Activated B cell treated with CpG ODN at 0.5 μM for 24 hours (primary cell): ENCODE measurements at places on chromosomes 1 and 21. TPM values are rescaled to one million over a fixed set of nuclear protein-coding genes. Genes with fewer than 3 reads are reported as not detected.

- H3K27ac ChIP-seq, result no peak overlapping the region
- no peaks in the 10 kb centered on the region for H3K36me3 ChIP-seq
- H3K4me3 ChIP-seq, result no peak overlapping the region
- no peaks in the 10 kb centered on the region for H3K4me1 ChIP-seq
- peaks cover 9% of the 10 kb centered on the region for H3K27me3 ChIP-seq
- no peak for DNase-seq
These were observed 21.0 kb upstream of the CXADR start for GRCh38 chr21:17491716-17492414.

The ITGB2 gene
- total RNA-seq, result 124 and 131 TPM in 2 replicates

DNA sequence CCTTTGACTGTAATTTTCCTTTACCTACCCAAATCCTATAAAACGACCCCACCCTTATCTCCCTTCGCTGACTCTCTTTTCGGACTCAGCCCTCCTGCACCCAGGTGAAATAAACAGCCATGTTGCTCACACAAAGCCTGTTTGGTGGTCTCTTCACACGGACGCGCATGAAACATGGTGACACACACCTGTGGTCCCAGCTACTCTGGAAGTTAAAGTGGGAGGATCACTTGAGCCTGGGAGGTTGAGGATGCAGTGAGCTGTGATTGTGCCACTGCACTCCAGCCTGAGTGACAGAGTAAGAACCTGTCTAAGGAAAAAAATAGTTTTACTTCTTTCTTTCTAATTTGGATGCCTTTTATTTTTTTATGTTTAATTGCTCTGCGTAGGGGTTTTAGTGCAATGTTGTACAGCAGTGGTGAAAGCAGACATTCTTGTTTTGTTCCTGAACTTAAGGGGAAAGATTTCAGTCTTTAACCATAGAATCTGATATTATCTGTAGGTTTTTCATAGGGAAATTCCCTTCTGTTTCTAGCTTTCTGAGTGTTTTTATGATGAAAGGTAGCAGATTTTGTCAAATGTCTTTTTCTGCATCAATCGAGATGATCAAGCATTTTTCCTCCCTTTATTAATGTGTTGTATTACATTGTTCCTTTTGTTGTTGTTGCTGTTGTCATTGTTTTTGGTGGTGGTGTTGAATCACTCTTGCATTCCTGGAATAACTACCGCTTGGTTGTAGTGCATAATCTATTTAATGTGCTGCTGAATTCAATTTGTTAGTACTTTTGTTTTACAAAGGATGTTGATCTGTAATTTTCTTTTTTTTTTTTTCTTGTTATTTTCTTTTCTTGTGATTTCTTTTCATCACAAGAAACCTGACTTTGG lies 497.4 kb downstream of the DISC1 start:
- H3K36me3 ChIP-seq, result no peaks in the 10 kb centered on the region
- H3K4me3 ChIP-seq, result no peak overlapping the region
- no peak overlapping the region for H3K27ac ChIP-seq
- H3K4me1 ChIP-seq, result no peaks in the 10 kb centered on the region
- peaks cover 14% of the 10 kb centered on the region for H3K27me3 ChIP-seq

DNA sequence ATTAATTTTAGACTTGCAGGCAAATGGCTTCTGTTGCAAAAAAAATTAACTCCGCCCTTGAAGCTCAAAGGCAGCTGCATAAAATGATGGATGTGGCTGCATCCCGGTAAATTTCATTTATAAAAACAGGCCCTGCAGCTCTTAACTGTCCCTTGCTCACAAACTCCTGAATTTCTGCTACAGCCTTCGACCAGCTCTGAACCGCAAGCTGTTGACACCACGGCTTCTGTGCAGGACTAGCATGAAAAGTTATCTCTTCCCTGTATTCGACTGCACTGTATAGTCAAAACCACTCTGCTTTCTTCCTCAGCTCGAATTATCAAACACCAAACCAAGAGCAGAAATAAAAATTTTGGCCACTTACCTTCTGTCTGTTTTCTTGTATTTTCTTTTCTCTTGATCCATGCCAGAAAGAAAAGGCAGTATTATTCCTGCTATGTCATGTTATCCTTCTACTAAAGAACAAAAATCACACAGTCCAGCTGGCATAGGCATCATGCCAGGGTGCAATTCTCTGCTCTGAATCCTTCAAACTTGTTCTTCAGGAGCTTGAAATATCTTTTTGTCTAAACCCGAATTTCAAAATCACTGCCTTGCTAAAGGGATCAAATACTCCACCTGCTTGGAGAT lies 195.5 kb upstream of the NCAM2 start:
- no peak for DNase-seq
- no peak overlapping the region for H3K4me3 ChIP-seq
- H3K4me1 ChIP-seq, result no peaks in the 10 kb centered on the region
- no peaks in the 10 kb centered on the region for H3K27me3 ChIP-seq

GRCh38 chr1:58223522-58223921 lies 323.0 kb downstream of the OMA1 start:
- H3K4me3 ChIP-seq, result no peak overlapping the region
- no peak overlapping the region for H3K27ac ChIP-seq
- DNase-seq, result no peak
- H3K27me3 ChIP-seq, result peaks cover 7% of the 10 kb centered on the region

- H3K36me3 ChIP-seq, result no peaks in the 10 kb centered on the region
- DNase-seq, result no peak
- no peak overlapping the region for H3K27ac ChIP-seq
- H3K4me1 ChIP-seq, result no peaks in the 10 kb centered on the region
- H3K27me3 ChIP-seq, result peaks cover 4% of the 10 kb centered on the region
These were observed 18.5 kb downstream of the HFM1 start for GRCh38 chr1:91386109-91386508.

DNA sequence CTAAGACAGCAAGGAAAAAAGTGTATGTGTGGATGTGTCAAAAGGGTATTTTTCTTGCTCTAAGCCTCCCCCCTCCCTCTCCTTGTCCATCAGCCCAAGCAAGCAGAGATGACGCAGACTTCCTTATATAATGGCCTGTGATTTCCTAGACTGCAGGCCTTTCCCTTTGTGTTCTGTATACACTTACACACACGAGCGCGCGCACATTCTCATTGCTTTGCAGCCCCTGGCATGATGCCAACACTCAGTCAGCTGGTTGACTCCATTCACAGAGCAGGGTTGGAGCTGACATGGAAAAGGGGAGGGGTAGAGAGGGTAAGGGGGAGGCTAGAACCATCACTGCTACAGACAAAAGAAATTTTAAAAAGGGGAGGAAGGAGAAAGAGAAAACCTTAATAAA lies 41.8 kb downstream of the GATAD2B start:
- no peak for DNase-seq
- H3K4me1 ChIP-seq, result peaks cover 27% of the 10 kb centered on the region
- H3K4me3 ChIP-seq, result no peak overlapping the region
- H3K27ac ChIP-seq, result no peak overlapping the region
- peaks cover 15% of the 10 kb centered on the region for H3K36me3 ChIP-seq

GRCh38 chr1:230812568-230812967 lies 55.8 kb downstream of the C1orf198 start:
- no peak overlapping the region for H3K4me3 ChIP-seq
- peaks cover 12% of the 10 kb centered on the region for H3K27me3 ChIP-seq
- no peak overlapping the region for H3K27ac ChIP-seq

The PRELP gene
- not detected in 2 replicates for total RNA-seq

The IPP gene
- 10.2 and 11.4 TPM in 2 replicates for total RNA-seq

The INSRR gene
- not detected in 2 replicates for total RNA-seq

The LAPTM5 gene
- 726 and 766 TPM in 2 replicates for total RNA-seq

- H3K36me3 ChIP-seq, result no peaks in the 10 kb centered on the region
- no peak for DNase-seq
- H3K4me1 ChIP-seq, result peaks cover 12% of the 10 kb centered on the region
- peak overlapping the region; percentile 41 for H3K27ac ChIP-seq
These were observed 13.2 kb downstream of the SEMA6C start for GRCh38 chr1:151133018-151133806.

- no peak for DNase-seq
- H3K36me3 ChIP-seq, result peaks cover 3% of the 10 kb centered on the region
- H3K4me1 ChIP-seq, result no peaks in the 10 kb centered on the region
- H3K27me3 ChIP-seq, result no peaks in the 10 kb centered on the region
- no peak overlapping the region for H3K4me3 ChIP-seq
These were observed 55.2 kb downstream of the MRPL37 start for GRCh38 chr1:54255026-54255702.

GRCh38 chr1:200669314-200670241 lies at the start of gene DDX59:
DDX59 (minus strand) TSS chr1:200669907; CDS start chr1:200666740, 3,167 bp downstream.
- peak within 1 kb of the TSS; percentile 97 for H3K4me3 ChIP-seq
- H3K27ac ChIP-seq, result peak within 1 kb of the TSS; percentile 96
- peaks cover 30% of the 10 kb centered on the region for H3K4me1 ChIP-seq
- peak; percentile 87 for DNase-seq
- peaks cover 28% of the 10 kb centered on the region for H3K36me3 ChIP-seq

DNA sequence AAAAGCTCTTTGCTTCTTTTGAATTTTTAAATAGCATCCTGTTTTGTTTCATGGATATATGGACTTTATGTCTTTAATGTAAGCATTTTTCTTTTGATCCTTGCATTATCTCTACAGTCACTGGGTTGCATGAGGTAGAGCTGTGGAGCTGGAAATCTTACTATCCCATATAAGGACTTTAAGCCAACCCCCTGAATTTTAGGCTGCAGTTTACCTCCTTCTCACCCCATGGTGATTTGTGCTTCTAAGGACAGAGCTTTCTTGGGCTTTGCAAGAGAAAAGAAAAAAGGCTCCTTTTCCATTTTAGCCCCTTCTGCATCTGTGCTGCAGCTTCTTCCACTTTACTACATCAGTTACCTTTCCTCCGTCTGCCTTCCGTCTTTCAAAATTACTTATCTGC lies 373.8 kb downstream of the HHAT start:
- no peaks in the 10 kb centered on the region for H3K4me1 ChIP-seq
- DNase-seq, result no peak
- H3K27me3 ChIP-seq, result no peaks in the 10 kb centered on the region
- H3K27ac ChIP-seq, result no peak overlapping the region
- H3K4me3 ChIP-seq, result no peak overlapping the region

GRCh38 chr1:180232521-180233043 lies 2.5 kb downstream of the LHX4 start:
- H3K27ac ChIP-seq, result no peak overlapping the region
- H3K4me1 ChIP-seq, result peaks cover 50% of the 10 kb centered on the region
- no peaks in the 10 kb centered on the region for H3K36me3 ChIP-seq
- no peak for DNase-seq
- H3K4me3 ChIP-seq, result peak overlapping the region; percentile 7
- H3K27me3 ChIP-seq, result peaks cover 57% of the 10 kb centered on the region
